8988T (cell line): ENCODE measurements at places on chromosomes 7 and 10.

DNA sequence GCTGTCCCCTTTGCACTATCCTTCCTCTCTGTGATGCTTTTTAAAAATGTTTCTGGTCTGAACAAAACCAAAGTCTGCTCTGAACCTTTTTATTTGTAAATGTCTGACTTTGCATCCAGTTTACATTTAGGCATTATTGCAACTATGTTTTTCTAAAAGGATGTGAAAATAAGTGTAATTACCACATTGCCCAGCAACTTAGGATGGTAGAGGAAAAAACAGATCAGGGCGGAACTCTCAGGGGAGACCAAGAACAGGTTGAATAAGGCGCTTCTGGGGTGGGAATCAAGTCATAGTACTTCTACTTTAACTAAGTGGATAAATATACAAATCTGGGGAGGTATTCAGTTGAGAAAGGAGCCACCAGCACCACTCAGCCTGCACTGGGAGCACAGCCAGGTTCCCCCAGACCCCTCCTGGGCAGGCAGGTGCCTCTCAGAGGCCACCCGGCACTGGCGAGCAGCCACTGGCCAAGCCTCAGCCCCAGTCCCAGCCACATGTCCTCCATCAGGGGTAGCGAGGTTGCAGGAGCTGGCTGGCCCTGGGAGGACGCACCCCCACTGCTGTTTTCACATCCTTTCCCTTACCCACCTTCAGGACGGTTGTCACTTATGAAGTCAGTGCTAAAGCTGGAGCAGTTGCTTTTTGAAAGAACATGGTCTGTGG lies 11.4 kb upstream of the CSGALNACT2 start:
- no peak for DNase-seq

GRCh38 chr7:119969054-119969453 lies 303.9 kb upstream of the KCND2 start:
- no peak for DNase-seq

GRCh38 chr7:19442016-19442785 lies 266.6 kb downstream of the POLR1F start:
- no peak for DNase-seq

- DNase-seq: no peak
Observed at GRCh38 chr10:72024596-72024995, 60.4 kb downstream of the CHST3 start.

DNA sequence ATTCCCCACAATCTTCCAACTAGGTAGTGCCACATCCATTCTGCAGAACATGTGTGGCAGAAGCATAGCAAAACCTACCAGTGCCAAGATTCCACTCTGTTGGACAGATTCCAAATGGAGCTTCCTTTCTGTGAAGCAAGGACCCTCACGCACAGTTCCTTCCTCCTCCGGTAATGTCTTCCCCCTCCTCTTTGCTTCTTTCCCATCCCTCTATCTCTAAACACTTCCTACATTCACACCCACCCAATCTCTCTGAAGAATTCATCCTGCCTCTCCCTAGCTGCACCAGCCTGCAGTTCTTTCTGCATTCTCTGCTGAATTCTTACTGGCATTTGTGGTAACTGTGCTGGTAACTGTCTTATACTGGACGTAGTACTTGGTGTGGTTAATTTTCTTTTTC lies 124.9 kb downstream of the RNLS start:
- no peak for DNase-seq

GRCh38 chr10:116098411-116099022 lies 174.5 kb downstream of the GFRA1 start:
- no peak for DNase-seq
